Thoracic aorta endothelial cell (primary cell): ENCODE measurements at places on chromosomes 6 and 20. TPM values are rescaled to one million over a fixed set of nuclear protein-coding genes. Genes with fewer than 3 reads are reported as not detected.

PCSK2 gene
- not detected in 2 replicates for total RNA-seq

LIN28B gene
- not detected in 2 replicates for total RNA-seq

ZFP64 gene
- 29.6 and 31.0 TPM in 2 replicates for total RNA-seq

PRL gene
- not detected in 2 replicates for total RNA-seq

LPA gene
- not detected in 2 replicates for total RNA-seq

KIF16B gene
- total RNA-seq, result 9.4 and 11.6 TPM in 2 replicates

ZNF334 gene
- 0.13 and 0.14 TPM in 2 replicates for total RNA-seq

OR10C1 gene
- not detected in 2 replicates for total RNA-seq

SLC12A5 gene
- under 0.01 and 0.22 TPM in 2 replicates for total RNA-seq

HSPA1L gene
- total RNA-seq, result 0.40 and 0.57 TPM in 2 replicates

BPIFB2 gene
- not detected in 2 replicates for total RNA-seq

NANP gene
- 12.8 and 12.9 TPM in 2 replicates for total RNA-seq

TMEM200A gene
- total RNA-seq, result 2.6 TPM in 1 of 2 replicates, not detected in the other

UST gene
- total RNA-seq, result 0.80 and 1.1 TPM in 2 replicates

ATF6B gene
- 33.1 and 38.4 TPM in 2 replicates for total RNA-seq
